Adipocyte (in vitro differentiated cells): ENCODE measurements at places on chromosomes 1 and 21.

DNA sequence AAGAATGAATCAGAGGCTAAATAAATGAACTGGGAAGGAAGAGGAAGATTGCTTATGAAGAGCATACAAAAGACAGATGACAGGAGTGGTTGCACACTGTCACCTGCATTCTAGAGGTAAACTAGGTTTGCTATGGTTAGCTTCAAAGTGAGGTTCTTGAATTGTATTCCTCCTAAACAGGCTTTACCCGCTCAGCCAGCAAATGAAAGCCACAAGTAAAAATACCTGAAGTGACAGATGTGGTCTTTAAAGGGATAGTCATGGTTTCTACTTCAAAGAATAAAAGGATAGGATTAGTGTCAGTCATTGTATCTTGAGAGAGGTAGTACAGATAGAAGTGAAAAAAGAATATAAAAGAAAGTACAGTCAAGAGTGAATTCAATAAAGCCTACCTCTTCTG is 32.4 kb upstream of the PRDX6 start:
- no peak for DNase-seq

- no peak for DNase-seq
These were observed 5.7 kb downstream of the MAN1A2 start for GRCh38 chr1:117372863-117373412.

GRCh38 chr1:27589841-27590426 is 14.0 kb downstream of the AHDC1 start:
- DNase-seq: peak; percentile 77

DNA sequence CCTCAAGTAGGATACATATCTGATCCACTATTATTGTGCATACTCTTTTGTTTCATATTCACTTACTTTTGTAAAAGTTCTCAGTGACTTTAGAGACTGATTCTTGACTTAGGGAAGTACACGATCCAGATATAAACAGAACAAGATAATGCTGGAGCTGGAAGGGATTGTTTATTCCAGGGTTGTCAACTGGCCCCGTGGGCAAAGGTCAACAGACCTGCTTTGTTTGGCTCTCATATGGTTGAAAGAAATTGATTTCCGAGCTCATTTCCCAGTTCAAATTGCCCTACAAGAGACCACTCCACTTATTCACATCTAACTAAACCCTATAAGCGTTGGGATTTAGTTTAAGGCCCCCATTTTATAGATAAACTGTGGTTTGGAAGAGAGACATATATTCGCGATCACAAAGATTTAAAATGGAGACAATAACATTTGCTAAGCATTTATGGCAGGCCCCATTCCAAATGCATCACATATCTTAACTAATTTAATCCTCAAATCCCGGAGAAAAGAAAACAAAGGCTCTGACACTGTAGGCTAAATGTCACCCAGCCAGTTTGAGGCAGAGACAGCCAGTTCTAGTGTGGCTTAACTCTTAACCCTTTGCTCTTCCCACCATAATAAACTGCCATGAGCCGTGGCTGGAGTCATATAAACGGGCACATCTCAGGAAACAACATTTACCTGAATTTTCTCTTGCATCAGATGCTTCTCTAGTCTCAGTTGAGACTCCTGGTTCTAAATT is 20.6 kb downstream of the REG4 start:
- DNase-seq: no peak

DNA sequence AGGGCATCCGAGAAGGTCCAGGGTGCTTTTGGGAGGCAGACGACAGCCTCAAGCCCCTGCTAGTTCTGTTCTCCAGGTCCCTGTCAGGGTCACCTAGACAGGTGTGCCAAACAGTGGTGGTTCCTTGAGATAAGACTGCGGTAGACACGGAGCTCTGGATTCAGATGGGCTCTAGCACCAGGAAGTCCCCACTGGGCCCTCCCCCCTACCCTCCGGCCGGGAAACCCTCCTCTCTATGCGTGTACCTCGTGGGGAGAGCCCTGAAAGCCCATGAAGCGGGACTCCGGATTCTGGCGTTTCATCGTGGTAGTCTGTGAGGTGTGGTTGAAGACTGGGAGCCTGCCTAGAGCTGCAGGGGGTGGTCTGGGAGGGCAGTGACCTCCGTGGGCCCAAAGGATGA is 2.1 kb upstream of the KCNA2 start:
- no peak for DNase-seq
